ENCODE measurements at places on chromosomes 16 and 17.

DNA sequence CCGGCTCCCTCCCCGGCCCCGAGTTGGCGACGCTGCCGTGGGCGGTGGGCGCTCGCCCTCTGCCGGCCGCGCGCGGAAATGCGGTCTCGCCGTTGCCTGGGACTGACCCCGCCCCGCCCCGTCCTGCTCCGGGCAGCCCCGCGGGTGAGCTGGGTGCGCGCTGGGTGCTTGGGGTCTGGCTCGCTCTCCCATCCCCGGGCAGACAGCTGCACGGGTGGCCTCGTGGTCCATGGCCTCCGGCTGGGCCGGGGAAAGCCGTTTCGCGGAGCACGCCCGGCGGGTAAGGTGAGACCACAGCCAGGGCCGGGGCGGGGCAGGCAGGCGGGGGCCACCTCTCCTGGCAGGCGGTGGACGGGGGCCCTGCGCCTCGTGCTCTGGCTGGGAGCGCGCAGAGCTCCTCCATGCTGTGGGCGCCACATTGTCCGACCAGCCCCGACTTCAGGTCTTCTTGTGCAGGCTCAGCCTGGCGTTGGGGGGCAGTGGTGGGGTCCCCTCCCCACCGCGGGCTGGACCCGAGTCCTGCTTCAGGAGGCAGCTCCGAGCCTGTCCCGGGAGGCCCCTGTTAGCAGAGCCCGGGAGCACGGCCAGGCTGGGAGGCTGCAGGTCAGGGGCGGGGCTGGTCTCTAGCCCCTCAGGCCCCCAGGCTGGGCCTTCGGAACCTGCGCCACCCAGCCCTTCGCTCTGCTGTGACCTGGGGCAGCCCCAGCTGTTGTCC is 7.0 kb upstream of the C1QTNF8 start:
- peak; percentile 92 for DNase-seq

- no peak for DNase-seq
Measured at GRCh38 chr17:65261682-65262636, 124.8 kb downstream of the RGS9 start.

DNA sequence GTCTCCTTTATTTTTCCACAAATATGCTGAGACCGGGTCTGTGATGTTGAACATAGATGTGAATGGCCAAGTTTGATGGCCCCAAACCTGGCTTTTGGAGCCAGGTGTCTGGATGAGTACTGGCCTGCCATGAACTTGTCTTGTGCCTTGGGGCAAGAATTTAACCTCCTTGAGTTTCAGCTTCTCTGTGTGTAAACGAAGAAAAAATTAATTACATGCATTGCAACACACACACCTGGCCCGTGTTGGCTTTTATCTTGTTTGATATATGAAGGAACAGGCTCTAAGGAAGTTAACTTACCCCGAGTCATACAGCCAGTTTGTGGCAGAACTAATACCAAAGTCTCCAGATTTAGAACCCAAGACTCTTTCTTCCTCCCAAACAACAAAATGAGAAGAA is 13.1 kb downstream of the FBXO39 start:
- DNase-seq, result no peak

DNA sequence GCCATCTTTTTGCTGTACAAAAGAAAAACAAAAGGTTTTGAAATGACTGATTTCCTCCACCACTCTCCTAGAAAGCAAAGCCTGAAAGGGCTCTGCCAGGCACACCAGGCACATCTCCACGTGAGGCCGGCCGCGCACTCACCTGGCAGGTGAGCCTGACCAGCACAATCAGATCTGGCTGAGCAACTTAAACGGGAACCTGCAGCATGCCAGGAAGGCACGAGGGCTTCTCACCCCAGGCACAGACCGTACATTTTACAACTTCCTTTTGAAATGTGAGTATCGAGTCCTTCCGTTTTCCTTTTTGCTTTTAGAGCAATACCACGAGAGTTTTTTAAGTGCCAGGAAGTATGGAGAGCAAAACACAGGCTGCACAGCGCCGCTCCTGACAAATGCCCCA is 22.5 kb downstream of the SLC38A10 start:
- no peak for DNase-seq

- no peak for DNase-seq
Measured at GRCh38 chr17:17533901-17534441, 37.8 kb upstream of the RASD1 start.

- no peak for DNase-seq
Measured at GRCh38 chr16:15649727-15650018, 372 bp upstream of the NDE1 start.
